Substantia nigra (tissue), 51 donors: ENCODE measurements at places on chromosomes 7 and 10.

- DNase-seq, result no peak
Observed at GRCh38 chr7:97409346-97409745, 291.8 kb downstream of the SDHAF3 start.

GRCh38 chr10:12974078-12974477 lies 27.4 kb downstream of the CCDC3 start:
- no peak for DNase-seq

- no peak for DNase-seq
Observed at GRCh38 chr7:1053002-1053411, 8.7 kb downstream of the GPR146 start.

DNA sequence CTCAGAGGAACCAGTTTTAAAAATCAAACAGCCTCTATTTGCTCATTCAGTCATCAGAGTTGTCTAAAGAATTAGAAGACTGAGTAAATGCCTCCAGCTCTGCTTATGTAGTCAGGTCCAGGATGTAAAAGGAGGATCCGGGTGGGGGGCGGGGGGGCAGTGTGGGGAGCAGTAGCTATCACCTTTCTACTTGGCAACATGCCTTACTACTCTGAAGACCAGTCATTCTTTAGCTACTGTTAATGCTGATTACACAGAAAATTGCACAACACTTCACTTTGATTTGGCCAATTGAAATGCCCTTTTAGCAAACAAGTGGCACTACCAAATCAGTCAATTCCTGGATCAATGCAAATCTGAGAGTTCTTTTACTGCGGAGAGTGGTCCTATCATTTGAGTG lies 164.2 kb downstream of the NXPH1 start:
- DNase-seq, result no peak

GRCh38 chr10:100201549-100201948 lies 15.7 kb upstream of the ERLIN1 start:
- DNase-seq, result no peak

GRCh38 chr7:99386584-99387238 lies 12.2 kb downstream of the ARPC1B start:
- no peak for DNase-seq

GRCh38 chr7:135154734-135155133 lies 6.9 kb downstream of the TMEM140 start:
- DNase-seq, result no peak

DNA sequence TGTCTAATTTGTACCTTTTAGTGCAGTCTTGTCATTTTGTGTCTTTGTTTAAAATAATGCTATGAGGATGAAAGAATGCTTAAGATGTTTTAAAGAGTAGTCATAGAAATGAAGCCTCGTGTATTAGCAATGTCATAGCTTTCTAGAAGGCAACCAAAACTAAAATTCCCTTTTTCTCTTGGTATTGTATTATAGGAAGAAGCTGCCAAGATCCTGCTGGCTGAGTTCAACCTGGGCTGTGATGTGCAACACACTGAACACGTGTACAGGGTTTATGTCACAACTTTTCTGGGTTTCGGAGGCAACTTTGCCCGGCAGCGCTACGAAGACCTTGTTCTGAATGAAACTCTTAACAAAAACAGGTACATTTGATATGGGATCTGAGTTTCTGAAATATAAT lies 36.2 kb downstream of the COX15 start:
- no peak for DNase-seq

GRCh38 chr10:103124420-103125096 lies 68.5 kb downstream of the NT5C2 start:
- no peak for DNase-seq
